ENCODE measurements at places on chromosomes 7 and 10. TPM values are rescaled to one million over a fixed set of nuclear protein-coding genes. Genes with fewer than 3 reads are reported as not detected.

The WDR86 gene
- total RNA-seq, result 3.4 TPM

The KCNIP2 gene
- 2.0 TPM for total RNA-seq

The SLC13A4 gene
- 0.09 TPM for total RNA-seq

The GOLGA7B gene
- total RNA-seq, result 0.04 TPM

The CREB5 gene
- 22.7 TPM for total RNA-seq

The NEUROD6 gene
- 0.04 TPM for total RNA-seq

The TLX1 gene
- not detected for total RNA-seq

Measured in muscle of leg (tissue), 16 donors.